Neural crest cell (in vitro differentiated cells): ENCODE measurements at places on chromosomes 3 and 15. TPM values are rescaled to one million over a fixed set of nuclear protein-coding genes. Genes with fewer than 3 reads are reported as not detected.

DNA sequence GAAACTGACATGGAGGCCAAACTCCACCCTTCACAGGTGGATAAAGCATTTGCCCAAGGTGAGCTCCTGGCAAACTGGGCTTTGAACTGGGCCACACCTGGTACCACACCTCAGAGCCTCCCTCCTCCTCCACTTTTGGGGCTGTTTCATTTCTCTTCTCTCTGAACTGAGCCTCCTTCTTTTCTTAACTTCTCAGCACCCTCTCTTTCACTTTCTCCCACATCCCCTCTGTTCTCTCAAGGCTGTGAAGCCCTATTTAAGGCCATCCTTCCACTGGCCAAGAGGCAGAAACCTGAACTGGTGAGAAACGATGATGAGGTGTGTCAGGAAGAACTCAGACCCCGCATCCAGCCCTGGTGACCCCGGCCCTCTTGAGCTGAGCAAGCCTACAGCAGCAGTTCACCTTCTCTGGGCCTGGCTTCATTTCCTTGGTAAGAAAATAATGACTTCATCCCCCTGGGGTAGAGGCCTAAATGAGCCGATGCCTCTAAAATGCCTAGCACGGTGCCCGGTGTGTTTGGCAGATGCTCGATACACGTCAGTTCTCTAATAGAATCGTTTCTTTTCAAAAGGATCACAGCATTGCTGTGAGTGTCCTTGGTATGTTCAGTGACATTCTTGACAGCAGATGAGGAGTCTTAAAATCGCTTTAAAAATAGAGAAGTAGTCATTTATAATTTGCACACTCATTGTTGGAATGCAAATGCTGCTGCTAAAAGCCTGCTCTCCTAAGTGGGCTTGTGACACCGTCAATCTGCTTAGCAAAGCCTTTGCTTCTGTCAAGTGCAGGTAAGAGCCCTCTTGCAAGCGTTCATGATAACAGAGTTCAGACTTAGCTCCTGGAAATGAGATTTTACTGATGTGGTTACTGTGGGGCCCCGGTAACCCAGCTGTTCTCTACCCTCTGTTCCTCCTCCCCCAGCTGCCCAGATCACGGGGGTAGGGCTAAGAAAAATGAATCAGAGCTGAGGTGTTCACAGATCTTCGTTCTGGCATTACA is 97.7 kb upstream of the ATP2B2 start:
- no peak overlapping the region for H3K4me3 ChIP-seq
- H3K27me3 ChIP-seq, result peaks cover 60% of the 10 kb centered on the region
- peaks cover 17% of the 10 kb centered on the region for H3K4me1 ChIP-seq
- peak overlapping the region; percentile 58 for H3K27ac ChIP-seq
- DNase-seq, result no peak

DNA sequence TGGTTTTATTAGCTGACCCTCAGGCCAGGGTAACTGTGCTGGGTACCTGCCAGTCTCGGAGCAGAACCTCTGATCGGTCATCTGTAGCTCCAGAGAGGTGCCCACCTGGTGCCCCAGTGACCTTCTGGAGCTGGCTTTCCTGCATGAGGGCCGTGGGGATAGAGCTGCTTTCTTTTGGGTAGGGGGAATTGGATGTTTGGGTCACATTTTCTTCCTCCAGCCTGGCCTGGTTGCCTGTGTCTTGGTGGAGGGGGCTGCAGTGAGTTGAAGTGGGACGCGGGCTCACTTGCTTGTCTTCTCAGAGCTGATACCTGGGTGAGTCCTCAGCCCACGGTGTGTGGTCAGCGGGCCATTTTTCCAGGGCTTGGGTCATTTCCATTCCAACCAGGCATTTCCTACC is 2.6 kb downstream of the ZNF710 start:
- H3K36me3 ChIP-seq, result no peaks in the 10 kb centered on the region
- peaks cover 72% of the 10 kb centered on the region for H3K4me1 ChIP-seq

Gene MESP2
- total RNA-seq, result 0.36 and 0.42 TPM in 2 replicates

DNA sequence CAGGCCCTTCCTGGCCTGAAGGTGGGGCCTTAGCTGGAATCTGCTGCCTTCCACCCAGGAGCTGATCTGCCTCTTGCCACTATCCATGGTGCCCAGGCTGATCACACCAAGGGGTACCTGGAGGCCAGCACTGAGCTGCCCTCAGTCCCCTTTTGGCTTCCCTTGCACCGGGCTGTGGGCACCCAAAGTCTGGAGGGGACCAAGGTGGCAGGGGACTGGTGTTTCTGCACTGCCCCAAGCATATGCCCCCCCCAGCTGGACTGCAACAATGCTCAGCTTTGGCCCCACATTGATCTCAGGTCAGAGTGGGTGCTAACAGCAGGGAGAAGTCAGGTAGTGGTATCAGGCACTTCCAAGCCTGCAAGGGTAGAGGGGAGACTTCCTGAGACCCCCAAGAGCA is 902.6 kb upstream of the EPHA6 start:
- no peak overlapping the region for H3K27ac ChIP-seq
- H3K4me3 ChIP-seq, result no peak overlapping the region
- DNase-seq, result no peak
- no peaks in the 10 kb centered on the region for H3K4me1 ChIP-seq

Gene LRRIQ4
- total RNA-seq, result 0.12 and 0.16 TPM in 2 replicates

GRCh38 chr3:38371541-38372213 is 25.1 kb downstream of the XYLB start:
- no peaks in the 10 kb centered on the region for H3K4me1 ChIP-seq
- H3K36me3 ChIP-seq, result peaks cover 11% of the 10 kb centered on the region
- no peak overlapping the region for H3K27ac ChIP-seq
- H3K27me3 ChIP-seq, result no peaks in the 10 kb centered on the region
- no peak overlapping the region for H3K4me3 ChIP-seq

Gene UBA7
- total RNA-seq, result 4.2 and 6.0 TPM in 2 replicates

GRCh38 chr3:114389156-114389555 is 95.3 kb downstream of the TIGIT start:
- no peaks in the 10 kb centered on the region for H3K27me3 ChIP-seq
- H3K27ac ChIP-seq, result no peak overlapping the region
- peaks cover 7% of the 10 kb centered on the region for H3K36me3 ChIP-seq
- H3K4me1 ChIP-seq, result no peaks in the 10 kb centered on the region
